ENCODE measurements at places on chromosomes 3 and 15. TPM values are rescaled to one million over a fixed set of nuclear protein-coding genes. Genes with fewer than 3 reads are reported as not detected.

The PIERCE2 gene
- 0.29 TPM for total RNA-seq

The FBN1 gene
- total RNA-seq = 171 TPM

The BAHD1 gene
- total RNA-seq = 23.0 TPM

The ST8SIA2 gene
- 1.6 TPM for total RNA-seq

The WDR72 gene
- total RNA-seq = not detected

The ADGRG7 gene
- not detected for total RNA-seq

The CCNB2 gene
- 22.3 TPM for total RNA-seq

The TMEM45A gene
- total RNA-seq = 16.1 TPM

The WDR93 gene
- not detected for total RNA-seq

The KNG1 gene
- total RNA-seq = not detected

The DLL4 gene
- 213 TPM for total RNA-seq

The AP4E1 gene
- total RNA-seq = 4.7 TPM

The IL17RB gene
- not detected for total RNA-seq

The CHDH gene
- 0.06 TPM for total RNA-seq

The CHRM5 gene
- total RNA-seq = not detected

The SPATA12 gene
- 0.18 TPM for total RNA-seq

The PLSCR5 gene
- total RNA-seq = not detected

The LMAN1L gene
- total RNA-seq = not detected

The MUC13 gene
- not detected for total RNA-seq

The GABRB3 gene
- total RNA-seq = 0.05 TPM

The GNAT1 gene
- not detected for total RNA-seq

The GPR156 gene
- 0.76 TPM for total RNA-seq

The KIF7 gene
- total RNA-seq = 5.1 TPM

The APBA2 gene
- total RNA-seq = 53.5 TPM

The EFHB gene
- not detected for total RNA-seq

The LDHAL6B gene
- total RNA-seq = not detected

The MINAR1 gene
- 0.29 TPM for total RNA-seq

The CELSR3 gene
- 2.2 TPM for total RNA-seq

The RCCD1 gene
- 10.0 TPM for total RNA-seq

The CYP8B1 gene
- total RNA-seq = not detected

The FBXL22 gene
- total RNA-seq = 0.10 TPM

The IGDCC3 gene
- not detected for total RNA-seq

The PP2D1 gene
- total RNA-seq = not detected

The ARPIN gene
- 14.8 TPM for total RNA-seq

The ROPN1 gene
- not detected for total RNA-seq

The LTF gene
- not detected for total RNA-seq

The COLQ gene
- 0.05 TPM for total RNA-seq

The CPLX3 gene
- total RNA-seq = not detected

The FILIP1L gene
- total RNA-seq = 70.8 TPM

The GABPB1 gene
- 44.2 TPM for total RNA-seq

The CFAP100 gene
- not detected for total RNA-seq

The RBPMS2 gene
- 2.5 TPM for total RNA-seq

The EBLN2 gene
- 0.78 TPM for total RNA-seq

The CA12 gene
- total RNA-seq = 4.9 TPM

All from glomerular endothelial cell (primary cell).